Hematopoietic multipotent progenitor cell treated with erythropoietin and hydrocortisone succinate and interleukin-3 and kit ligand, for 17 days (in vitro differentiated cells): ENCODE measurements at places on chromosomes 4 and X.
A peak's percentile ranks its signal among the peaks of the same experiment; 100 is the strongest.

GRCh38 chr4:116501954-116502353 lies 583.4 kb downstream of the TRAM1L1 start:
- no peak for DNase-seq

GRCh38 chr4:97752599-97752998 lies 390.7 kb downstream of the STPG2 start:
- DNase-seq, result no peak

DNA sequence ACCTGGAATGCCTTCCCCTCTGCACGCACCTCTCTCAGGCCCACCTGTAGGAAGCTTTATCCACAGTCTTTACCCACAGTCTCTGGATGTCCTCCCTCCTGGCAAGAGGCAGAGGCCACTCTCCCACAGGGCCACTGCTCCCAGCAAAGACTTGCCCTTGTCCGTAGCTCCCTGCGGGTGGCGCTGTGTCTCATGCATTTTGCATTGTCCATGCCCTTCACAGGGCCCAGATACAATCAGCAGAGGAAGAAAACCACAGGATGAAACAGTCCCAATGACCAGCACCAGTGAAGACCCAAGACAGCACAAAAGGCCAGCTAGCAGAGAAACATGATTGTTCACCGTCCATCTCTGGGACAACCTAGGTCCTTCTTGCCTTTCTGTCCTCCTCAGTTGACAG lies 2.1 kb upstream of the NSG1 start:
- no peak for DNase-seq

DNA sequence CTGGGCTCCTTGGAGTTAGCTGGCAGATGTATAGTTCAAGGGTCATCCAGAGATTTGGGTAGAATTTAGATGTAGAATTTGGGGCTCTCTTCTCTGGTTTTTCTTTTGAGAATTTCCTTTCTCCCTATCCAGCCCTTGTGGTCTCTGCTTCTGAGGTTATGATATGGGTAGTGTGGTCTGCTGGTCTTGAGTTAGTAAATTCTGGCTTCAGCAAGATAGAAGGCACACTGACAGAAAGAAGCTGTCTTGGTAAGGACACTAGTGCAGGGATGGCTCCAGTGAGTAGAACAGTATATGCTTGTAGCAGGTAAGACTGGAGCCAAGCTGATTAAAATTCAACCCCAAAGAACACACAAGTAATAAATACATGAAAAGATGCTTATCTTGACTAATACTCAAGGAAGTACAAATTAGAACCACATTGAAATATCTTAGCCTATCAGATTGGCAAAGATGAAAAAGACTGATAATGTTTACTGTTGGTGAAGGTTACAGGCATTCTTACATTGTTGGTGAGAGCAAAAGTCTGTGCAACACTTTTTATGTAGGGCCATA lies 2.1 kb upstream of the IL9R start:
- no peak for DNase-seq

GRCh38 chr4:164396439-164396838 lies 357.5 kb upstream of the SMIM31 start:
- DNase-seq, result no peak

- no peak for DNase-seq
Observed at GRCh38 chrX:148314876-148315275, 185.5 kb upstream of the AFF2 start.

DNA sequence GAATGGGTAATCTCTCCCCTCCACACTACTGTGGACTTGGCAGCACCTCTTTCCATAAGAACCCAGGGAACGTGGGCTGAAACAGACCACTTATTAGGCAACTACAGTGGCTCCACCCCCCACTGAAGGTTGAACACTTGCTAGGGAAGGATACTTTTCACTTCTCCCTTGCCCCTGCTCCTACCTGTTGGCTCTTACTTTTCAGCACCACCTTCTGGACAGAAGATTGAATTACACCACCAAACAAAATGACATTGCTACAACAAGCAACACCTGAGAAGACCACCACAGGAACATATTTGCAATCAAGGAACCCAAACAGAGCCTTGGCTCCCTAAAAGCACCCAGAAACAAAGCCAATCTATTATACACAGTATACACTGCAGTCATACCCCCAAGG lies 132.1 kb upstream of the CXCL13 start:
- DNase-seq, result no peak

GRCh38 chr4:84384801-84385200 lies 114.3 kb downstream of the NKX6-1 start:
- no peak for DNase-seq

- no peak for DNase-seq
Observed at GRCh38 chr4:77697860-77698590, 92.4 kb downstream of the CXCL13 start.

DNA sequence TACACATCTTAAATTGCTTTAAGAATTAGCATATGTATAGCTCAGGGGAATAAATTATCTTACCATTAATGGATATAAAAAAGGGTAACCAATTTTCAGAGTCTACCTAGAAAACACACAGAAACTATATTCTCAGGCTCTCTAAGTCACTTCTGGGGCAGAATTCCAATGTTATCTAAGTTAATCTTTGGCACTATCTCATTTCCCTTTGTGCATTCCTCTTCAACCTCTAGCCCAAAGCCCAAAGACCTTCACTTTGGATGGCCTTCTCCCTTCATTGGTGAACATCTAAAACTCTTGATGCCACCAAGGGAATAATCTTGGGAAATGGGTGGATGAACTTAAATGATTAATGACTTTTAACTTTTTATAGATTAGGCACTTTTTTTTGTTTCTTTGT lies 108.3 kb downstream of the APBB2 start:
- no peak for DNase-seq

- DNase-seq, result peak; percentile 64
Observed at GRCh38 chr4:128524311-128524710, 236.7 kb upstream of the PGRMC2 start.

DNA sequence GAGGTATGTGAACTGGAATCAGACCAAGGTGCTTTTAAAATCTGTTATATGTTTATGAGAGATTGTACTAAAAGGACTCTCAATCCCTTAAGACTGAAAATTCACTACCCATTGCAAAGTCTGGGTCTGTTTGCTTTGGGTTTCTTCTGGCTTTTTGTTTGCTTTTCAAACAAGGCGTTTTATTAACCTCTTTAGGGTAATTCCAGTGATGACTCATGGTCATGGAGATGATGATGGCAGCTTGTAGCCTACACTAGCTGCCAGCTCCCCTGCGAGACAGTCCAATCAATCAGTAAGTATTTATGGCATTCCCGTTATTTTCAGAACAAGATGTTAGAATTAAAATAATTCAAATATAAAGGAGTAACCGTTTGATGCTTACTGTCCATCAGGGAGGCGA lies 643.8 kb upstream of the FTHL17 start:
- no peak for DNase-seq

DNA sequence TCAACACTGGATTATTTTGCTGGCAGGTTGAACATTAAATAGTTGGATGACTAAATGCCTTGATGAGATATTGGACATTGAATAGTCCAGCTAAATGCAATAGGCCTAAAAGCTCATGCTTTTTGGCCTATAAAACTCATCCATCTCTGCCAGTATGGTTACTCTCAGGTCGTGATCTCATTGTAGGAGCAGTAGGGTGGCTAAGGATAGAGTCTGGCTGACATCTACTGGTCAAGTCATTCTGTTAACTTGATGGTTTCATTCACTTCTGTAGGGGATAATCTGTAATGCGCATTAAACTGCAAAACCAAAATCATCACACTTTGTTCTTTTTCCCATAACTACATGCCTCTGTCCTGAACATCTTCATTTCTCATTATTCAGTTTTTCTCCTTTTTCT lies 227.0 kb downstream of the DKK2 start:
- DNase-seq, result no peak

GRCh38 chr4:69092190-69092589 lies 4.1 kb upstream of the UGT2B7 start:
- no peak for DNase-seq

- no peak for DNase-seq
Observed at GRCh38 chrX:69139516-69139915, 25.7 kb downstream of the PJA1 start.

DNA sequence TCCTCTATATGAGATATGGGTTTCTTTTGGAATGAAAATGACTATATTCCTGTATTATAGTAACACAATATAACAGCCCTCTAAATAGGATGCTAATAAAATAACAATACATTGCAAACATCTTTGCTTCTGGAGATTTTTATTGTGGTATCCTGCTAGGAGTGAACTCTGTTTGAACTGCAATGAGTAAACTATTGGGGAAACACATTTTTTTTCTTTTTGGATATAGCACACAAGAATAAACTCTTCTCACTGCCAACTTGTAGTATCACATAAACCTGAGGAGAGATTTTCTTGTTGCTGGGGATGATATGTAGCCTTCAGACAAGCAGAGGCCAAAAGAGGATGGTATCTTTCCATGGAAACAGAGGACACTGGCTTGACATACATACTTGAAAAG lies 238.2 kb downstream of the C4orf33 start:
- DNase-seq, result no peak

GRCh38 chrX:14936561-14936960 lies 63.3 kb downstream of the MOSPD2 start:
- no peak for DNase-seq

GRCh38 chr4:101160792-101161592 lies 186.3 kb downstream of the PPP3CA start:
- no peak for DNase-seq

DNA sequence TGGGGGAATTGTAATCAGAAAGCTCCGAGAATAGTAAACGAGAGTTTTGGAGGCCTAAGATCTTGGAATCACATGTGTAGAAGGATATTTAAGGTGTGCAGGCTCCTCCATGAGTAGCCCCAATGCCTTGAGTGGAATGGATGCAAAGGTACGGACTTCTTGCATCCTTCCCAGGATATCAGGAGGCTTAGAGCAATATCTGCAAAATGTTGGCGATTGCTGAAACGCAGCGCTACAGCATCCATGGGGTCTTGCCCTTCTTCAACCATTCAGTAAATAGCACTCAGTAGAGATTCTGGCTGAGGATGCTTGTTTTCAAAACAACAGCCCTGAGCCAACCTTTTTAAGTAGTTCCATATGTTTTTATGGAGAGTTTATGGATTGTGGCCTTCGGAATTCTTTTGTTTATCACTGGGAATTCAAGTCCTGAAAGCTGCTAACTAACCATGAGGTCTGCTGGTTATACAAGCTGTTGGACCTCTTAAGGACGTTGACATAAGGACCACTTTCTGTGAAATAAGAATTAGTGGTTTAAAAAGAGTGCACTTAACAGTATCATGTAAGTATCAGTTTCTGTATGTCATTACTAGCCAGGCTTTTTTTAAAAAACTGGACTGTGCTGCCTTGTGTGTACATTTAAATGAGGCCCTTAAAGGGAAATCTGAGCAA lies 228.8 kb upstream of the PGRMC2 start:
- no peak for DNase-seq

GRCh38 chr4:61752617-61753016 lies 552.5 kb downstream of the ADGRL3 start:
- no peak for DNase-seq

DNA sequence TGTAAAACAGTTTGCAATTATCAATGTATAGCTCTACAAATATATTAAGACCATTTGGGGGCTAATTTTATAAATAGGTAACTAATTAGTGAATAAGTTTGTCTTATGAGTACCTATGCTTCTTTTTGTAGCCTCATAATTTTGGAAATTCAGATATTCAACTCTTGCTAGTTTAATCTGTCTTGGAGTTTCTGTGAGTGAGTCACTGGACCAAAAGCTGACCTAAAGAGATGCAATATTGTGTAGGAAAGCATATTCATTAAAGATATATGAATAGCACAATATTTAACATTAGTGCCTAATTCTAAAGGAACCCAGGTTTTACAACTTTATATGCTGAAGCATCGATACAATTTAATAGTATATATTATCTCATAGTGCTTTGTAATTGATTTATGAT lies 161.3 kb upstream of the PCDH18 start:
- DNase-seq, result no peak

- DNase-seq, result no peak
Observed at GRCh38 chr4:110589297-110589696, 33.6 kb downstream of the PITX2 start.

GRCh38 chr4:188046657-188047056 lies 51.1 kb downstream of the ZFP42 start:
- no peak for DNase-seq

DNA sequence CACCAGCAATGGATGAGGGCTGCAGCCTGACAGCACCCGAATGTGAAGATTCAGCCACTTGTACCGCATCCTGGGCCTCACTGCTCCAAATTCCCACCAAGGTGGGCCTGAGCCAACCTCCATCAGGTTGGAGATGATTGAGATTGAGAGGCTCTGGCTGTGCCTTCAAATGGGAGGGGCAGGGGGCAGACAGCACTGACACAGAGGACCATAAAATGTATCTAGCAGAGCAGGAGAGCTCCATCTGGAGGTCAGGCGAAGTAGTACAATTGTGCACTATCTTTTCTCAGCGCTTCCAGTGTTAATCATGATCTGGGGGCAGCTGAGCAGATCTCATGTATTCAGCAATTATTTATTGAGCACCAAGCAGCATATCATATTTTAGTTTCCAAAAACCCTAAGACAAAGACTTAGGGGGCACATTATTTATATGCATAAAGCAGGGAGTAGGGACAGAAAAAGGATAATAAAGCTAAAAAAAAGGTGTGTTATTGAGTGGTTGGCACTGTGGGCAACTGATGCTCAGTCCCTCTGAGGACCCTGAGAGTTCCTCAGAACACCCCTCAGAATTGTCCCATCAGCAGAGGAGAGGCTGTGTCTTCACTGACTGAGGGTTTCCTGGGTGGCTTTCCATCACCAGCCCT lies 31.6 kb upstream of the C1QTNF7 start:
- peak; percentile 39 for DNase-seq

GRCh38 chrX:133437356-133437755 lies 22.1 kb upstream of the GPC4 start:
- no peak for DNase-seq

DNA sequence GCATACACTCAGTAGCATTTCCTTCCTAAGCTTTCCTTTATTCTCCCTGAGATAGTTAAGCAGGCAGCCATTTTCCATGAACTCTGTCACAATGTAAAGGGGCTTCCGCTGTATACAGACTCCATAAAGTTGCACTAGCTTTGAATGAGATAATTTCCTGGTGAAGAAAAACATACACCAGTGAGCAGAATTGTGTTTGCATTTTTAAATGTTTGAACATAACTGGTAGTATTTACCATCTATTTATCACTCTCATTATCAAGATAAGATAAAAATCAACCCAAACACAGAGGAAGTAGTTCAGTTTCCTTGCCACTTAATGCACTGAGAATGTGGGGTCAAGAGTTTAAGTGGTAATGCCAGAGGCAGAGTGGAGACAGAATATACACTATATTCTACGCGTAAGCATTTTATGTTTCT lies 54.1 kb downstream of the TXK start:
- no peak for DNase-seq
